Amniotic epithelial cell (primary cell): ENCODE measurements at places on chromosomes 3 and 15.

GRCh38 chr15:34993412-34993811 lies 5.3 kb upstream of the ZNF770 start:
- DNase-seq, result no peak

DNA sequence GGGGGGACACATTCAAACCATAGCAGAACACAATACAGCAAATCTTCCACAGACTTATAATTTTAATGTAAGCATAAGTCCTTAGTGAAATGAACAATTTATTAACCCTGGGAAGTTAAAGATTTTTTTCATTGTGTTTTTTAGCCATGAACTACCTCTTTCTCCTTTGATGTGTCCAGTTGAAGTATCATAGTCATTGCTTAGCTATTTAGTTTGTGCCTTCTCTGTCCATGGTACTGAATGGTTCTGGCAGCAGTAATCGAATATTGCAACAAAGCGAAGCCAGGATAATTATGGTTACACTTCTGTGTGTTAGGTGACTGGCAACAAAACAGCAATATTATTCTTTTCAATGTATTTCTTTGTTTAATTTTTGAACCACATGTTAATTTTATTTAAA lies 403.0 kb upstream of the ONECUT1 start:
- peak; percentile 6 for DNase-seq

DNA sequence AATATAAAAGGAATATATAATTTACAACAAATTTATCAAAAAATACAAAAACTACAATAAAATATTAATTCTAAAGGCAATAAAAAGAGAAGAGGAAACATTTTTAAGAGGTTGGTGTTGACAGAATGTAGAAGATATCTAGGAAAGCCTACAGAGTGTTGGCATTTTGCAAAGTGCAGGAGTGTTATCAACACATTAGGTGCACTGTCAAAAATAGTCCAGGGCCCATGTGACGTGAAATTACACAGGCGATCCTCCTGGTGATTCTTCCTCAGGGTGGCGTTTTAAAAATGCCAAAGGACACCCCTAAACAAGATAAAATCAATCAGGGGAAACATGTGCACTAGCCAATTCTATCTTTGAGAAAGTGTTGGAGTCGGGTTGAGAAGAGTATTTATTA lies 222.7 kb downstream of the ARPP21 start:
- DNase-seq, result no peak

- peak; percentile 60 for DNase-seq
Observed at GRCh38 chr3:64151342-64151871, 73.9 kb downstream of the PRICKLE2 start.

- DNase-seq, result no peak
Observed at GRCh38 chr15:69337138-69337537, 38.4 kb downstream of the PAQR5 start.

DNA sequence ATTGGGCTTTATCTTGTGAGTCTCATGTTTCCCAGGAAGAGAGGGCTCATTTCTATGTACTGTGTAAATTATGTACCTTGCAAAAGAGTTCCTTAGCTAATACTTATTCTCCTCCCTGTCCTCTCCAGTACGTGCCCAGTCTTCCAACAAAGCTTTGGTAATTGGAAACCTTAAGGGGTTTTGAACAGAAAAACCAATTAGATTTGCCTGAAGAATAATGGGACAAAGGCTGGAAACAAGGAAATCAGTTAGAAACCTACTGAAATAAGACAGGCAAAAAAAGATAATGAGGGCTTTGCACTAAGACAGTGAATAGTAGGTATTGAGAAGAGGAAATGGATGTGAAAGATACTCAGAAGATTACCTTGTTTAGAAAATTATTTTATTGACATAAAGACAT lies 82.5 kb downstream of the SPRED1 start:
- no peak for DNase-seq
